ENCODE measurements at places on chromosomes 2 and 18. TPM values are rescaled to one million over a fixed set of nuclear protein-coding genes. Genes with fewer than 3 reads are reported as not detected.

Gene TMEM200C
- 2.1 TPM for total RNA-seq

Gene PLGLB2
- 7.0 TPM for total RNA-seq

DNA sequence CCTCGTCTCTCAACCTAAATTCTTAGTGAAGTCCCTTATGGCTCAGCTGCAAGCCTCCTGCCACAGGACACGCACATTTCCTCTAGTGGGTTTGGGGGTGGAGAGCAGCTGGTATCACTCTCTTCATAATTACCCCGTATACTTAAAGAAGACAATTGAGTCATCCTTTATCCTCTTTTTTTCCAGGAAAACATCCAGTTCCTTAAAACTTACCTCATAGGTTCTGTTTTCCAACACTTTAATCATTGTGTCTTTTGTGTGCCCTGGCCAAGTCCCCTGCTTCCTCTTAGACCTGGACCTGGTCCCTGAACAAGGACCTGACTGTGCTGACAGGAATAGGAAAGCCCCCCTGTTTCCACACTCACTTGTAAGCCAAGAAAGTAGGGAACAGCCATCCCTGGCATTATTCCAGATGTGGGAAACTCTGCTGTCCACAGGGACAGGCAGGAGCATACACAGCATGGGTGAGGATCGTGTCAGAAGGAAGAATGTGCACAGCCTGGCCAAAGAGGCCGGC lies 42.3 kb upstream of the MYO1B start:
- DNase-seq = no peak

GRCh38 chr18:69628774-69629359 lies 228.2 kb downstream of the DOK6 start:
- no peak for DNase-seq

DNA sequence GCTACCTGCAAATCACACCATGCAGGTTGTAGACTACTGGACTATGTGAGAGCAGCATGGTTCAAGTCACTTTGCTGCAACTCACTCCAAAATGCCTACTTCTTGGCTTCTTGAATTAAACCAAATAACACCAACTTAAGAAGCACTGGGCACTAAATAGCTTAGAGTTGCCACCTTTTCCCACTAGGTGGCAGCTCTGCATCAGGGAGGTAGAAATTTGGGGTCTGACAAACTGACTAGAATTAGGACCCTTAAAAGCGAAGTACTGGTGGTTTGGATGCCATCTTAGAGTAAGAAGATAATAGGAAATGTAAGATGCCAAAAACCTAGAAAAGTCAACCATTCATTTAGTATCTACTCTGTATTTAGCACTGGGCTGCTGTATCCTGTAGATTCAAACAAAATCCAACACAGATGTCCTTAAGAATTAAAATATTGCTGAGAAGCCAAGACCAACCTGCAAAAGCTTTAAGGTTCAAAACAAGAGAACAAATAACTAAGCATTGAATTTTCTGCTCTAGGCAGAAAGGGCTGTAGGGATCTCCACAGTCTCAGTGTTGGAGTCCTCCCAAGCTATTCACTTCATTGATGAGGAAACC lies 65.5 kb downstream of the CCBE1 start:
- no peak for DNase-seq

GRCh38 chr2:5942204-5942603 lies 250.0 kb downstream of the SOX11 start:
- DNase-seq = no peak

DNA sequence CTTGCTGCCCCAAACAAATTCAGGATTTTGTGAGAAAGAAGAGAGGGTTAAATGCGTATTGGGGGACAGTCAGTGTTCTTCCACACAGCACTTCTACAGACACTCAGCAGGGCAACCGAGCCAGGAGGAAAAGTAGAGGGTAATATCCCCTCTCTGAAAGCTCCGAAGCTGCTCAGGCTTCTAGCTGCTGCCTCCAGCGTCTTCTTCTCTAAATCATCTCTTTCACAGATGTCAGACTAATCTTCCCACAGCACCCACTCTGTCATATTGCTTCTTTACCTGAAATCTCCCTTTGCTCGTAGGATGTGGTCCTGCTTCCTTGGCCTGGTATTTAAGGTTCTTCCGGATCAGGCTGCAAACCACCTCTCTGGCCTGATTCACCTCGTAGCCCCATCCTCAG lies 117.6 kb upstream of the HAAO start:
- no peak for DNase-seq

- no peak for DNase-seq
Measured at GRCh38 chr2:203580844-203581243, 45.7 kb upstream of the RAPH1 start.

All from osteocyte (in vitro differentiated cells).